Astrocyte of the hippocampus (primary cell): ENCODE measurements at places on chromosomes 6 and 20.
A peak's percentile ranks its signal among the peaks of the same experiment; 100 is the strongest.

- DNase-seq: no peak
Observed at GRCh38 chr20:35840421-35840820, 68.6 kb downstream of the PHF20 start.

DNA sequence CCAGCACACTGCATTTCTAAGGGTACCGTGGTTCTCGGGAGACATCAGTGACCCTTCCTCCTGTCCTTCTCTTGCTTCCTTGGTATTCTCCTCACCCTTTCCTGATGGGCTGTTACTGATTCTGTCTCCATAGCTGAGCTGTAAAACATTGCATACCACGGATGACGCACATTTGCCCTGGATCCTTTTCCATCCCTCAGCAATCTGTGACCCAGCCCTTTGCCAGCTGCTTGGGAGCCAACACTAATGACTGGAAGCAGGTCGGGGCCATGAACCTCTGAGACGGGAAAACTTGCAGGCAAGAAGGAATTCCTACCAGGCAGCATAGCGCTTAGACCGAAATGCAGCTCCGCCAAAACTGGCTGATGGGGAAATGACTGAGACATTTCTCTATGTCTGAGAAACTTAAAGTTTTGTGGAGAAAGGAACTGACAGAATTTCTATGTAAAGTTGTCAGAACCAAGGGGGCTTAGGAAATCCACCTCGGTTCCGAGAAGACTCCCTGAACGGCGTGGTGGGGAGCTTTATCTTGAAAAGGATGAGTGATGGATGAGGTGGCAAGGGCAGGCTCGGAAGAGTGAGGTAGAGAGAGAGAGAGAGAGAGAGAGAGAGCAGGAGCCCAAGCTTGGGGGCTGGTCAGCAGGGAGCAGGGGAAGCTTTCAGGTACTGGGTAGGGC is 19.2 kb downstream of the TUBB2B start:
- DNase-seq: peak; percentile 79

DNA sequence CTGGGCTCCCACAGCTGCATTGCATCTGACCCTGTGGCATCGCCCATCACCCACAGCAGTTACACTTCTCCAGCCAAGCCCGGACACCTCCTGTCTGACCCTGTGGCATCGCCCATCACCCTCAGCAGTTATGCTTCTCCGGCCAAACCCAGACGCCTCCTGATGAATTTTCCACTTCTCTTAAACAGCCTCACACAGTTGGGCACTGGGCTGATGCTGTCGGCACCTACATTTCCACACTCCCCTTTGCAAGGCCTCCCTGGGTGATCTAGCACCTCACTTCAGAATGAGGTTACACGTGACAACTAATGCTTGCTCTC is 175.2 kb upstream of the ARID1B start:
- no peak for DNase-seq

- no peak for DNase-seq
Observed at GRCh38 chr6:8017705-8018104, 46.5 kb downstream of the BLOC1S5 start.

- DNase-seq: no peak
Observed at GRCh38 chr6:3725145-3726047, 26.1 kb downstream of the PXDC1 start.

- DNase-seq: no peak
Observed at GRCh38 chr20:62308102-62308822, 5.5 kb downstream of the ADRM1 start.

DNA sequence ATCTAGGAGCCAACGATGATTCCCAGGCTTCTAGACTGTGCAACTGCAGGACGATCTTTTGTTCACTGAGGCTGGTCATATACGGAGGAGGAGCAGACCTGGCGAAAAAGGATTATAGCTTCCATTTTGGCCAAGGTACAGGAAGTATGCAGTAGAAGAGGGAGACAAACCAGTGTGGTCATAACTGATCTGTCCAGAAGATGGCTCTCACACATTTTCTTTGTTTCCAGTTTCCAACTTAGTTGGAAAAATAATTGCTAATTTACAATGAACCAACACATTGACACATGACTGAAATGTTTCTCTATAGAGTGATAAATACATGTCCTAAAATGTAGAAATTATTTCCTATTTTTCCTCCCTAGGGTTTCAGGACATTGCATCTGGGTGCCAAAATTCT is 364.1 kb upstream of the BTBD3 start:
- DNase-seq: peak; percentile 23

DNA sequence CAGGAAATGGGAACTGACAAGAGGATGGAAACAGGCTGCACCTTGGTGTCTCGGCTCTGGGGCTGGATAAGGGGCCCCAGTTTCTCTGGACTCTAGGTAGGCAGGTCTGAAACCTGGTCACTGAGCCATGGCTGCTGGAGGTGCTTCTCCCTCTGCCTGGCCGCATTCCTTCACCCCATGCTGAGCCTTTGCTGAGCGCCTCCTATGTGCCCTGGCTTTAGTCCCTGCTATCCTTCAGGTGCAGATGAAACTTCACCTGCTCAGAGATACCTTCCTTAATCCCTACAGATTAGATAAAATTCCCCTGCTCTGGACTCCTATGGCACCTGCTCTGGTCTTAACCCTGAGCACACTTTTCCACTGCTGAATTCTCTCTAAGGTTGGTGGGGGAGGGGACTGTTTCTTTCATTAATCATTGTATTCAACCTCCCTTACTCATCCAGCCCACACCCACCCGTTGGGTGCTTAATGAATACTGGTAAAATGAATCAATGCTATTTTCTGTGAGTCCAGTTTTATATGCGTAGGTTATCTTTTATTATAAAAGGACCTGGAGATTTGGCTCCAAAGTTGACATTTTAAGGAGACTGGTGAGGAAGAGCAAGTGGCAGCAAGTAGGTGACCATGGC is 19.3 kb downstream of the MYLK4 start:
- peak; percentile 33 for DNase-seq

DNA sequence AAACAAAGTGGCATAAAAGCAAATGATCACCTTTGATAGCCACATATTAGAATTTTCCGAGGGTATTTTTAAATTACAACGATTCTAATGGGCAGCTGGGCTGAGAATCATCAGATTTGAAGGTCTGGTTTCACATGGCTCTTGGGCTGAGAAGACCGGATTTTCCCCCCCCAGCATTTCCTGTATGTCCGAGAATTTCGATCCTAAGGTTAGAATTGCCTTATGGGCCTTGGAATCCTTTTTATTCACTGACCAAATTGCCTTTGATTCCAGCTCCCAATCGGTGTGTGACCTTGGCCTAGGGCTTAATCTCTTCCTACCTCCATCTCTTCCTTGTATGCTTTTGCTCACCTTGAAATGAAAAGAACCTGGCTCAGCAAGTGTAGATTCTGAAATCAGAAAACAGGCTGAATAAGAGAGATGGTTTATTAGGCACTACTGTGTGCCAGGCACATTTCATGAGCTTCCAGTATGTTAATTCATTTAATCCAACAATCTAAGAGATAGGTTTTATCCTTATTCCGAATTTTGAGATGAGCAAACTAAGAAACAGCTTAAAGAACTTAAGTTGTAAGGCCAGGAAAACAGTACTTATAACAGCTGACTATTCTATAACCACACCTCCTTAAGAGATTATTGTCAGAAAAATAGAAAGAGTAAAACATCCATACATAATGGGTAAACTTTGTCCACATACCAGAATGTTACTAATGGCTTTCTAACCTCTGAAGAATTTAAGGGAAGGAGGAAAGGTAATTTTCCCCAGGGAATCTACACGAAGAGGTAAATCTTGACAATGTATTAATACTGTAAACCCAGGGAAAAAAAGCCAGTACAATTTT is 39.4 kb downstream of the HFE start:
- no peak for DNase-seq

- DNase-seq: no peak
Observed at GRCh38 chr6:66429210-66429609, 722.2 kb upstream of the EYS start.

- DNase-seq: no peak
Observed at GRCh38 chr20:10113746-10114145, 79.0 kb downstream of the ANKEF1 start.

DNA sequence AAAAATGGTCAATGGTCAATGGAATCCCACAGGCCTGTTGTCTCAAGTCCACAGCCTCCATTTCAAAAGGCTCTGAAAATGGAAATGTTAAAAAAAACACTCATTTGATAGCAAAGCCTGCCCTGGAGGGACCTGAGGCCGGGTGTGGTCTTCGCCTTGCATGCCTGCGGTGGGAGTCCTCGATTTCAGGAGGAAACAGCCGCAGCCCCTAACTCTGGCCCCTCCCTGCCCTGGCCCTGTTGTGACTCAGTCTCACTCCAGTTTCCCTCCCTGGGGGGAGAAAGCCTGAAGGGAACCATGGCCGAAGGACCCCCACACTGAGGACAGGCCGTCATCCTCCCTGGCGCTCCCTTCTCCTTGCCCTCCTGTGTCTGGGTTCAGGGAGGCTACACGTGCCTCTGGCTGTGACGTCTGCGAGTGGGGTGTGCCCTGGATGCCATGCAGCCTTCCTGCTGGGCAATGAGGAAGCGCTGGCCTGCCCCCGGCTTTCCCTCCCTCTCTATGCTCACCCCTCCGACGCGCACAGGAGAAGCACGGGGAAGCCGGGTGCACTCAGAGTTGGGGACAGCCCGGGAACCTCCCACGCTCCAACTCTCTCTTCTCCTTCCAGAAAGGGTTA is 9.2 kb downstream of the BHLHE23 start:
- no peak for DNase-seq

- no peak for DNase-seq
Observed at GRCh38 chr6:36040958-36041357, 13.3 kb downstream of the MAPK14 start.

- DNase-seq: no peak
Observed at GRCh38 chr6:75145976-75146375, 59.9 kb downstream of the COL12A1 start.

DNA sequence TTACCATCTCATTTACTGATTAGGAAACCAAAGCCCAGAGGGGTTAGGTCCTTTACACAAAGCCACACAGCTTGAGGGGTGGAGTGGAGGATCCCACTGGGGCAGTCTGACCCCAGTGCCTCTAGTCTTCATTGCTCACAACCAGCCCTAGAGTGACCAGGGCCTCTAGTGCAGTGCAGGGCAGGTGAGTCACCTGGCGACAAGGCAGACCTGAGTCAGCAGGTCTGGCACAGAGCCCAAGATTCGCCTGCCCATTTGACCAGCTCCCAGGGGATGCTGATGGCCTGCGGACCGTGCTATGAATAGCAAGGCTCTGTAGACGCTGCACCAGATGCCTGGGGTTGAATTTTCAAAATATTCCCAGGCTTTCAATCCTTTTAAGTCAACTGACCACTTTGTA is 29.9 kb downstream of the CDH26 start:
- peak; percentile 60 for DNase-seq

GRCh38 chr6:138162955-138163575 is 1.3 kb downstream of the ARFGEF3 start:
- no peak for DNase-seq

DNA sequence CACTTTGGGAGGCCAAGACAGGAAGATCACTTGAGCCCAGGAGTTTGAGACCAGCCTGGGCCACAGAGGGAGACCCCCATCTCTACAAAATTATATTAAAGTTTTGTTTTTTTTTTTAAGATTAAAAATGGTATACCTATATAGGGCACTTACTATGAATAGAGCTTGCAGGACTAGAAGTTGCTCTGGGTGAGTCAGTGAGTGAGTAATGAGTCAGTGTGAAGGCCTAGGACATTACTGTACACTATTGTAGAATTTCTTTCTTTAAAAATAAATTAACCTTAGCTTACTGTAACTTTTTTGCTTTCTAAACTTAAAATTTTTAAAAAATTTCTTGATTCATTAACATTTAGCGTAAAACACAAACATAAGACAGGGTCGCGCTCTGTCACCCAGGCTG is 29.7 kb downstream of the STK35 start:
- peak; percentile 57 for DNase-seq

DNA sequence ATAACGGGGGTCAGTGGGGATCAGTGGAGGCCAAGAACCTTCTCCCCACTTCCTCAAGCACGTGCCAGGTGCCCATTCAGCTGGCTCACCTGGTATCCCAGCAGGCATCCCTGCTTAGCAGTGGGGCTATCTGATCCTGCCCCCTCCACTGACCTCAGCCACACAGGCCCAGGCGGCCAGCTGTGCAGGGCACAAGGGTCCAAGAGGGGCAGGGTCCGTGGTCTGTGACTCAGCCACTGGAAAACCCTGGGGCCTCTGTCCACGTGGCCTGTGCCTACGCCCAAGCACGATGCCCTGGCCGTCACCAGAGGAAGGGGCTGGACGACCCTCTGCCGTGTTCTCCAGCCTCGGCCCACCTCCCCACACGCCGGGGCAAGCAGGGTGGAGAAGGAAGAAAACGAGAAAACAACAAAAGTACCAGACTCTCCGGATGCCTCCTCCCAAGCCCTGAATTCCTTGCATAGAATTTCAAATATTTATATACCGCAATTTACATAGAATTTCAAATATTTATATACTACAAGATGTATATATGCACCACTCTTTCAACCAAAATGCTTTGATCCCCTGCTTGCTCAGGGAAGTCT is 12.1 kb downstream of the PXDC1 start:
- DNase-seq: no peak

DNA sequence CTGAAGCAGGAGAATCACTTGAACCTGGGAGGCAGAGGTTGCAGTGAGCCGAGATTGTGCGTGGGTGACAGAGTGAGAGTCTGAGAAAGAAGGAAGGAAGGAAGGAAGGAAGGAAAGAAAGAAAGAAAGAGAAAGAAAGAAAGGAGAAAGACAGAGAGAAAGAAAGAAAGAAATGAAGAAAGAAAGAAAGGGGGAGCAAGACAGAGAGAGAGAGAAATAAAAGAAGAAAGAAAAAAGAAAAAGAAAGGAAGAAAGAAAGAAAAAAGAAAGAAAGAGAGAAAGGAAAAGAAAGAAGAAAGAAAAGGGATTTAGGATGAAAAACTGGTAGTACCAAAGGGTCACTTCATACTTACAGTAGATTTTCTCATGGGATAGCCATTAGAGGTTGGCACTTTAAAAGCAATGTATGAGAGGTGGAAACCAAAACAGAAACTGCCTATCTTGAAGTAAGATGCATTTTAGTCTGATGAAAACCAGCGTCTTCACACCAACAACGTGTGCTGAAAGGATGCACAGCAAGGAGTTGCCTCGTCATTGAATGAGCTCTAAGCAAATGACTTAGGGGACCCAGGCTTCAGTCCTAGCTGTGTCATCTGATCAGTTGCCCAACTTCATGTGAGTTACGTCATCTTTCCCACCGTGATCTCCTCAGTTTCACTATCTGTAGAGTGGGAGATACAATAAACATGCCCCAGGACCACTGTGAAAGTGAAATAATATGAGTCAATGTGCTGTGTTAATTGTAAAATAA is 133.9 kb upstream of the NEDD9 start:
- DNase-seq: no peak

GRCh38 chr6:163414117-163414945 is at the start of gene QKI:
TSS of gene QKI (plus strand) at chr6:163414718. CDS start at chr6:163415194, 476 bp downstream.
- DNase-seq: peak; percentile 91

GRCh38 chr6:85792254-85792653 is 149.6 kb upstream of the SYNCRIP start:
- DNase-seq: no peak

- DNase-seq: peak; percentile 72
Observed at GRCh38 chr6:99241905-99242534, 107.5 kb downstream of the FAXC start.

- DNase-seq: no peak
Observed at GRCh38 chr20:11734431-11734830, 183.3 kb upstream of the BTBD3 start.
